HFFc6 (cell line): ENCODE measurements at places on chromosomes 11 and 22. TPM values are rescaled to one million over a fixed set of nuclear protein-coding genes. Genes with fewer than 3 reads are reported as not detected.

GRCh38 chr11:71281831-71282230 lies 29.5 kb upstream of the SHANK2 start:
- no peak for DNase-seq

GRCh38 chr22:18108187-18108586 lies 2.4 kb upstream of the TUBA8 start:
- no peak for DNase-seq

- DNase-seq = no peak
Observed at GRCh38 chr11:3181725-3182461, 16.8 kb upstream of the OSBPL5 start.

DNA sequence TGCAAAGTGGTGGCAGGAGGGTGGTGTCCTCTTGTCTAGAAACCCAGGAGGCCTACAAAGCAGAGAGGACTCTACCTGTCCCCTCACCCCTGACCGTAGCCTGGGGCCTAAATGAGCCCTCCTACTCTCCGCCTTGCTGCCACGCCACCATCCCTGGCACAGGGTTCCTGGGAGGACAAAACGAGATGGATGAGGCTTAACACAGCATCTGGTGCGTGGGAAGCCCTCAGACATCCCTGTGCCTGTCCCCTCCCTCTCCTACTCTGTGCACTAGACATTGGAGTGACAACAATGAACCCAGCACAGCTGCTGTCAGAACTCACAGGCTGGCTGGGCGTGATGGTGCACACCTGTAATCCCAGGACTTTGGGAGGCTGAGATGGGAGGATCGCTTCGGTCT lies 36.4 kb upstream of the DKK3 start:
- DNase-seq = no peak

GRCh38 chr11:63915961-63916836 lies 765 bp downstream of the RCOR2 start:
- DNase-seq = no peak

DNA sequence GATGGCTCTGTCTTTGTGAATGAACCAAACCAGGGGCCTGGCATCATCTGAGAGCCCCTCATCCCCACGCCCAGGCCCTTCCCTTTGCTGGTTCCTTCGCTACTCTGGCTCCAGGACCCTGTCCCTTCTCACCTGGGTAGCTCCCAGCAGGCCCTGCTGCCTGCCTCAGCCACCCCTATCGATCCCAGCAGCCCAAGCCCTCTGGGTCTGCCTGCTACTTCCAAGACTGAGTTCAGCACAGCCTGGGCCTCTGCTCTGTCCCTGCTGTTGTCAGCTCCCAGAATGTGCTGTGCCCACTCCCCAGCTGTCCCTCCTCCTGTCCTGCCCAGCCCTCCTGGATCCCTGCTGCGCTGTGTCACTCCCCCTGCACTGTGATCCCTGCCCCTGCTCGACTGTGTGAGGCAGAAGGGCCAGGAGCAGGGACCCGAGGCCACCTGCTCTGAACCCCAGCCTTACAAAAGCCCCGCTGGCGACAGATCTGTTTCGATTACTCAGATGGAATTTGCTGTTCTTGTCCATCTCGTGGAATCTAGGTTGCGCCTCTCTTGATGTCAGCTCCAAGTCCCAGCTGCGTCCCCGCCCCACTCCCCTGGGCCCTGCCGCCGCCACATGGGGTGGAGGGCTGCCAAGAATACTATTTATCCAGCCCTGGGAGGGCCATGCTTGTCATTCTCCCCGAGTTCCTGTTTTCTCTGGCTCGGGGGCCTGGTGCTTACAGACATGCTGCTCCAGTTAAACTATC lies 13.0 kb downstream of the MRPL21 start:
- peak; percentile 70 for DNase-seq

GRCh38 chr22:36026741-36027140 lies 1.9 kb downstream of the RBFOX2 start:
- peak; percentile 25 for DNase-seq

GRCh38 chr22:17806437-17806836 lies 32.2 kb upstream of the BID start:
- no peak for DNase-seq

GRCh38 chr11:39910087-39910486 lies 1549.4 kb downstream of the LRRC4C start:
- no peak for DNase-seq

GRCh38 chr11:72292106-72292785 lies 48.3 kb upstream of the PHOX2A start:
- no peak for DNase-seq

- no peak for DNase-seq
Observed at GRCh38 chr11:86692746-86693145, 20.3 kb upstream of the ME3 start.

GRCh38 chr22:17097062-17097461 lies 12.3 kb downstream of the IL17RA start:
- no peak for DNase-seq

DNA sequence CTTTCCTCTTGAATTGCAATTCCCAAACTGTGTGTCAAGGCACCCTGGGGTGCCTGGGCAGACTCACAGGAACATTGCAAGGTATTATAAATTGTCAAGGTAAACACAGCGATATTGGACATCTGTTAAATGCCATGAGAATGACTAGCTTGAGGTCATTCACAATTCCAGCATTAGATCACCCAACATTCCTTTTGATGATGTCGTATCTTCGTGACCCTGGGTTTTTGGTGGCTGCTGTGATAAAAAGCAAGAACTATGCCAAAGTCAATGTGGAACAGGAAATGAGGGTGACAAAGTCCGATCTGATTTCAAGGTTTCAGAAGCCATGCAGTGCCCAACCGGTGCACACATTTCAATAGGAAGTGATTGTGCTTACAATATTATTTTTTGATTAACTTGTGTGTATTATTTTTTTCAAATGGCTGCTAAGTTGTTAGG lies 458.4 kb downstream of the MIAT start:
- DNase-seq = peak; percentile 67

EWSR1 gene
- total RNA-seq = 205 to 272 TPM (median 225 TPM) in 3 replicates

- DNase-seq = no peak
Observed at GRCh38 chr22:24901448-24901847, 45.0 kb downstream of the LHFPL7 start.
